ENCODE measurements at places on chromosomes 16 and 17.

DNA sequence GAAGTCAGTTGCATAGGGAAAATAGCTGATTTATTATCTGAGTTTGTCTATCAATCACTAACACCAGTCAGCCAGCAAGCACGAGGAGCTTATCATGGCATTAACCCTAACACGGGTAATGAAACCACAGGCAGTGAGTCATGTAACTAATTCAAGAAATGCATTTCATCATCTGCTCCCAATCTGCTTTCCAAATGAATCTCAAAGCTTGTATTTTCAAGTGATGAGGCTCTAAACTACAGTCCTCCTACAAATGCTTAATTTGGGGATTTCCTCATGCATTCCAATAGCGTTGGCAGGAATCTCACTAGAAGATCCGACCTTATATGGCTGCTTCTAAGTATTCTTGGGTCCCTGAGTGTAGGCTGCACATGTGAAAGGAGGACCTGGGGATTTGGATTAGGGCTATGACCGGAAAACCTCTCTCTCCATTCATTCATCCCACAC lies 118.4 kb upstream of the HSBP1 start:
- DNase-seq, result peak; percentile 94

GRCh38 chr16:87393680-87394055 lies 1.5 kb downstream of the MAP1LC3B start:
- no peak for DNase-seq

DNA sequence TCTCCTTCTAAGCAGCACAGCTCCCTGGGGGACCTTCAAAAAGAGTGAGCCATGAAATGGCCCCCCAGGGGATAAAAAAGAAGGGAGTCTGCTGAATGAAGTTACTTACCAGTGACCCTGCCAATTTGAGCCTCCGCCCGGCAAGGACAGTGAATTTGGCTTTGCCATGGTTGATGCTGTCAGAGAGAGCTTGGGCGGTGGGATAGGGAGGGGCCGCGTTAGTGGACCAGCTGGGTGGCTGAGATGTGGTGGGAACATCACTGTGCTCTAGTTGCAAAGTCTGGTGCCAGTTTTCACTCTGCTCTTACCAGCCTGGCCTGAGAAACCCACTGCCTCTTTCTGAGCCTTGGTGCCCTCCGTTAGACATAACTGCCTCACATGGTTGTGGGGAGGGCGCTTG lies 114.6 kb downstream of the MRM1 start:
- no peak for DNase-seq

DNA sequence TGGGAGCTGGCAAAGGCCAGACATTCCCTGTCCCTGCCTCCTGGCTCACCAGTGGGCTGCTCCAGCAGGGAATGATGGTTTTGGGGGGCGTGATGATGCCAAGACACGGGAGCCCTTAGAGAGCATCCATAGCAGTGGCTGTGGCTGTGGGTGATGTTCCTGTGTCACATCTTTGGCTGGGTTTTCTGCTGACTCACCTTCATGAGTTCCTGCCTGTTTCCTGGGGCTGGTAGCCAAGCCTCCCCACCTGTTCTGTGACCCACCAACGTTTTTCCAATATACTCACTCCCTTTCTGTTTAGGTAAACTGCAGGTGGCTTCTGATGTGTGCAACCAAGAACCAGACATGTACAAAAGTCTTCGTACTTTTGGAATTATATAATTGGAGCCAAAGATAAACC lies 16.5 kb upstream of the NF1 start:
- no peak for DNase-seq

DNA sequence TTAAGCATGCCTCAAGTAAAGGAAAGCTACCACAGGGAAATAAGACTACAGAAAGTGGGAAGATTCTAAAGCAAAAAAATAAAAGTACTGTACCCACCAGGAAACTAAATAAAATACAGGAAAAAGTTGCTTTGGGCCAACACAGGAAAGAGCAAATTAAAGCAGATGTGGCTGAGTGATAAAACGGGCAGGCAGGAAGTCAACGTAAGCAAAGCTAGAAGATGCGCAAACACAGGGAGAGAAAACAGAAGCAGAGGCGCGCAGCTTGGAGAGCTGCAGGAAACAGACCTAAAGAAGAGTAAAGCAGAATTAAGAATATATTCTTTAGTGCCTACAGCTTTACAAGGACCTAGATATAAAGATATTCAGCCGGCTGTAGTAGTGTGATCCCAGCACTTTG lies 21.7 kb downstream of the USP36 start:
- DNase-seq, result no peak

DNA sequence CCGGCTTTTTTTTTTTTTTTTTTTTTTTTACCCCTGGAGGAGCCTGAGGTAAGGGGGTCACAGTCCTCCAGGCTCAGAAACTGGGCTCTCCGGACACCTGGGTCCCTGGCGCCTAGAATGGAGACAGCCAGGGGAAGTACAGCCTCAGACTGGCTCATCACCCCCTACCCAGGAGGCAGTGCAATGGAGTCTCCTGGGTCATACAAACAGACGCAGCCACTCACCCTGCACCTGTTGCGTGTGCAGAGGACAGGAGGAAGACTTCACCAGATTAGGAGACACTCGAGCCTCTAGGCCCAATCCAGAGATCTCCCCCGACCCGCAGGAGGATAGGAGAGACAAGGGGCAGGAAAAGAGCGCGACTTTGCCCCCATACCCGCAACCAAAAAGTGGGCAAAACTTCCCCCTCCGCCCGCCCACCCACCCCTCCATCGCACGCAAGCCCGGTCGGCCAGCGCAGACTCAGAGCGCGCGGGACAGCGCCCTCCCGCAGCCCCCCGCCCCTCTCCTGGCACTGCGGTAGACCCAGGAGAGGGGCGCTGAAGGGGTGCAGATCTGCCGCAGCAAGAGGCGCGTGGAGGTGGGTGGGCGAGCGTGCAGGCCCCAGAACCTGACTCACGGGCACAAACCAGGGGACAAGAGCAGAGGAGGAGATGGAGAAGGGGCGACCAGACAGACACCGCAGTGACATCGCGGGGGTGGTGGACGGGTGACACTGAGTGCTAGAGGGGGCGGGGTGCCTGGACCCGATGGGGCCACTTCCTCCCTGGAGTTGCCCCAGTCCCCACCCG lies 900 bp downstream of the HAP1 start:
- DNase-seq, result no peak

DNA sequence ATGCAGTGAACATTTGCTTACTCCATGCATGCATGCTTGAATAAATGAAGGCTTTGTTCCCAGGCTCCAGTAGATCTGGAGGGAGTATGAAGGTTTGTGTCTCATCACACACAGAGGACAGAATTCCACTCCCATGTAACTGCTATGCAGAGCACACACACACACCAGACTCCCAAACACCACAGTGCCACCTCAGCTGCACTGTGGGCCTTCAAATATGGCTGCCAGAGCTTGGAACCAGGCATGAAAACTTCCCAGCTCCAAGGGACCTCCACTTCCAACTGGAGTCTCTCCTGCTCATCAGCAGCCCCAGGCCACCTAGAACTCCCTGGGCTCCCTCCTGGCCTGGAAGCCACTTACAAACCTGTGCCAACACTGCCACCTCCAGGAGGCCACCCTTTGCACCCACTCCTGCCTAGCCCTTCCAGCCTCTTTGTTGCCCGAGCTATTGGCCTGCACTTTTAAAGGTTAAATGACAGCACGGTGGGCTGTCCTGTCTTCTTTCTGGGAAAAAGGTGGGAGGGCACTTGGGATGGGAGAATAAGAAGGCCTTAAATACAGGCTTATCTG lies 151.2 kb downstream of the ZNF423 start:
- peak; percentile 21 for DNase-seq

GRCh38 chr17:10992106-10992880 lies 154.4 kb upstream of the PIRT start:
- no peak for DNase-seq

DNA sequence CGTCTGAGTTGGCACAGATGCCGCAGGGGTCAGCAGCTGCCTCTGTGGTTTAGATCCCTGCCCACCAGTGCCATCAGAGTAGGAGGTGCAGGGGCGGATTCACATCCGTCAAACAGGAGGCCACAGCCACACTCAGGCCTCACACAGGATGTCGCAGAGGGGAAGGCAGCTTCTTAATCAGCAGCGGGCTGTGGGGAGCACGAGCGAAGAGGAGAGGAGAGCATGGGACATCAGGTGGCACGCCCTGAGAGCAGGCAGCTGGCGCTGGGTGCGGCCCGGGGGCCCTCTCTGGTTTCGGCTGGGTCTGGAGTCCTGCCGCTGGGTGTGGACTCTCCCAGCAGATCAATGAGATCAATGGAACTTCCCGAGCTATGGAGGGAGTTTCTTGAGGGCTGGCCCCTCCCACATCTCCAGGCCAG lies 9.6 kb downstream of the LLGL2 start:
- no peak for DNase-seq

GRCh38 chr17:55690105-55690508 lies 32.6 kb downstream of the TMEM100 start:
- DNase-seq, result peak; percentile 11

- DNase-seq, result no peak
These were observed 20.2 kb upstream of the JPT2 start for GRCh38 chr16:1657841-1658240.

- DNase-seq, result no peak
These were observed 51.4 kb upstream of the ENDOV start for GRCh38 chr17:80363518-80364090.

DNA sequence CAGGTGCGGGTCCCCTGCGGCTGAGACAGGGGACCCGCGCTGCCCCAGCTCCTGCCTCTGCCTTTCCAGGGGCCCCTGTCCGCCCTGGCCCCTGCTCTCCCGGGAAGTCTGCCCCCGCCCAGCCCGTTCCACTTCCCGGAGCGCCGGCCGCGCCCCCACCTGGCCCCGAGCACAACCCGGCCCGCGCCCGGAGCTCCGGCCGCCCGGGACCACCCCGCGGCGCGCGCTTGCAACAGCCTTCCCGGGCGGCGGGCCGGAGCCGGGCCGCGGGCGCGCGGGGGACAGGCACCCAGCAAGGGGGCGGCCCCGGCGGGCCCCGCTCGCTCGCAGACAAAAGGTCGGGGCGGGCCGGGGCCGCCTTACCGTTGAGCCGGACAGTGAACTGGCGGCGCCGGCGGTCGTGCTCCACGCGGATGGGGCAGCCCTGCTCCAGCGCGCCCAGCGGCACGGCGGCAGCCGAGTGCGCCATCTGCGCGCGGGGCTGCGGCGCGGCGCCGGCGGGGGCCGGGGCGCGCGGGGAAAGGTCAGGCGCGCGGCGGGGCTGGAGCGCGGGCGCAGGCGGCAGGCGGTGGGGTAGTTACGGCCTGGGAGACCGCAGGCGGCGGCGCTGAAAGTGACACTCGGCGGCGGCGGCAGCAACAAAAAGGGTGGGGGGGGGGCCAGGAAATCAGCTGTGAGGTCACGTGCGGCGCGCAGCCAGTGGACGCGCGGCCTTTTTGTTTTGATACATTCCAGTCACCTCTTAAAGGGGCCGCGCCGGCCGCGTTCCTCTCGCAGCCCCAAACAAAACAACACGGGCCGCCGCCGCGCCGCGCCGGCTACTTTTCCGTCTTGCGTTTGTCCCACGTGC lies at the start of gene NATD1:
Gene NATD1, minus strand, starts transcription at position 615 of the 850 bp plus-strand sequence. Its CDS starts 146 bp downstream, at position 469.
- DNase-seq, result peak; percentile 89

- no peak for DNase-seq
These were observed 63.1 kb downstream of the SEC14L1 start for GRCh38 chr17:77203846-77204245.

DNA sequence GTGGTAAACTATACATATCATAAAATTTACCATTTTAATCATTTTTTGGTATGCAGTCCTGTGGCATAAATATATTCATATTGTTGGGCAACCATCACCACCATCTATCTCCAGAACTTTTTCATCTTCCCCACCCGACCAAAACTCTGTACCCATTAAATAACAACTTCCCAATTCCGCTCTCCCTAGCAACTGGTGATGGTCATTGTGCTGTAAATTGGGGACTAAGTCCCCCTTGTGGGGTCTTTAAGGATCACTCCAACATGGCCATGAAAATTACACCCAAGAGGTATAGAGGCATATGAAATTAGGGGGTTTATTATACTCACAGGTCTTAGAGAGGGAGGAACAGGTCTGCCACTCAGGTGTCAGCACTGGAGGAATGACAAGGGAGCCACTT lies 57.4 kb upstream of the NKD1 start:
- no peak for DNase-seq

DNA sequence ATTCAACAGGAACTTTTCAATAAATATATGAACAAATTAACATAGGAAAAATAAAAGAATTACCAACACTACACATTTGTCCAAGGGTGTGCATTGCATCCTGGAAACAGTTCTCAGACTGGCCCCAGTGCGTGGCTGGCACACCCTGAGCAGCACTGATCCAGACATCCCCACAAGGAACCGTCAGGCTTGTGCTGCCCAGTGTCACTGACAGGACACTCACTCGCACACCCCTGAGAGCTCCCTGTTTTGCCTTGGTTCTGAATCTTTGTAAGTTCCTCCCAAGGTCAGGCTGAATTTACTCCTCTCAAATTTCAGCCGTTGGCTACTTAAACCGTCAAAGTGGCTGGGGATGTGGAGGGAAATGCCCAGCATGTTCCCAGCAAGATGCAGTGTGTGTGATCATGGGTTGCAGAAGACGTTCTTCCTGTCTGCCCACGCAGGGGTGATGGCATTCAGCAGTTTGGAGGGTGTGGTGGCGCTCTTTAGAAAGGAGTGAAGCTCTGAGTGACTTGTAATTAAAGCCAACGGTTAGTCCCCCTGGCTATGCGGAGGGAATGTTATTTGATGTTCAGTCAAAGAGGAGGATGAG lies 1.7 kb downstream of the MT2A start:
- peak; percentile 96 for DNase-seq

DNA sequence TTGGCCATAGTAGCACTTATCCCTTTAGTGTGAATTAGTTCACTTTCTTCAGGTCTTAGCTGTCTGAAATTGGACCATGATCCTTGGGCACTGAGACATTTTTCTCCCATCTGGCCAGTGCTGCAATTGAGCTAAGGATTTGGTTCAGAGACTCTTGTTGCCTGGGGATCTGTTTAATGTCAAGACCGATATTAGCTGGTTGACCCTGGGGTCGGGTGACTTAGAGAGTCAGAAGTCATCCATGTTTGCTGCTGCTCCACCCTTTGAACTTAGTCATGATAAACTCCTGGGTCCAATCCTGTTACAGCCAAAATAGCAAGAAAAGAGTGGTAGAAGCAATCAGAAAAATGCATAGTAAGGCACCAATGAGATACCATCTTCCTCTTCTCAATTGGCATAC lies 45.8 kb upstream of the TOX3 start:
- no peak for DNase-seq

GRCh38 chr17:27581016-27581415 lies 50.0 kb upstream of the LGALS9 start:
- DNase-seq, result no peak

DNA sequence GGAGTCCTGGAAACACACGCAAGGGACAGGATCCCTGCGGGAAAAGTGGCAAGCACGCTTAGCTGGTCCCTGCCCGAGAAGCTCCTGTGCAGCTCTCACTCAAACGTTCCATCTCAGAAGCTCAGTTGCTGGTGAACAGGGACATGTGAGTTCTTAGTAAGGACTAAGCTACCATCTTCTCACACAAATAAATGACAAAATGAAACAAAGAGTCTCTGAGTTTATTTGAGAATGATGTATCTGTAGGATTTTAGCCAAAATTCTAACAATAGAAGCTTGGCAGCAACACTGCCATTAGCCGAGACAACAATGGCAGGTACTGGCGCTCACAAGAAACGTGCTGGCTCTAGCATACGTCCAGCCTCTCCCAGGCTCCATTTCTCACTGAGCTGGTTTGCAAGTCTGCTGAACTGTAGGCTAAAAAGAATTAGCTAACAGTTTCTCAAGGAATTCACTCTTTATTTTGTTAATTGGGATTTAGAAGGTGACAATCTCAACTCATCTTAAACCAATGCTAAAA lies 90.2 kb downstream of the VPS53 start:
- DNase-seq, result no peak

GRCh38 chr17:51083981-51084380 lies 36.7 kb downstream of the SPAG9 start:
- DNase-seq, result no peak

- no peak for DNase-seq
These were observed 140.9 kb downstream of the CCT6B start for GRCh38 chr17:34820248-34820801.

GRCh38 chr17:50185631-50186471 lies 15.6 kb downstream of the COL1A1 start:
- DNase-seq, result peak; percentile 53

All from choroid plexus epithelial cell (primary cell).